ENCODE measurements at places on chromosomes 2 and 18.

GRCh38 chr2:51219468-51219867 lies 187.5 kb upstream of the NRXN1 start:
- DNase-seq: no peak

DNA sequence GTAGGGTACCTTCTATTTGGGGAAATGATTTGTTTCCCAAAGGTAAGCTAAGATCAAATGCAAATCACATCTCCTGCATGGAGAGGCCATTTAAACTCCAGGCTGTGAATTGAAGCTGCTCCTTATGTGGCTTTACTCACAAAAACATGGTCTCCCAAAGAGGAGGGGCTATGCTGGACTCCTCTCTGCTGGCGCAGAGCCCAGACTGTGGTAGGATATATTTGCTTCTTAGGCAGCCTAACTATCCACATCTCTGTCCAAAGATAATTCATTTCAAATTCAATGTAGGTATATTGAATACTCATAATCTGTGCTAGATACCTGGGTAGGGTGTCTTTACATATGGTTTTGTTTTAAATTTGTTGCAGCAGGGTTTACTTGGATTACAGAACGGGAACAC lies 358.5 kb downstream of the ALK start:
- DNase-seq: no peak

GRCh38 chr2:35080231-35080910 lies 1275.2 kb upstream of the CRIM1 start:
- no peak for DNase-seq

DNA sequence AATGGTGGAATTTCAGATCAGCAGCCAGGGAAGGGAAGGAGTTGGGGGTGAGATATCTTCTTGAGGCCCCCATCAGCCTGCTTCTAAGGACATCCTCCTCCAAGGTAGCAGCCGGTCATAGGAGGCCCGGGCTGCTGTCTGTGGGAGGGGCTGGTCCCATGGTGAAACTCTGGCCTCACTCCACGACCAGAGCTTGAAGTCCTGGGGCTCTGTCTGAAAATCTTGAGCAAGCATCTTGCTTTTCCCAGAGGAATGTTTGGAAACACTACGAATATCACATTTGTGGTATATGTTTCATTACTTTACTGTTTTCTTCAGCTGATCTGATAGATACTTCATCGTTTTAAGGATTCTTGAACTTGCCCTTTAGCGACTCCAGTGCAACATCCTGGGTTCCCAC lies 103.7 kb downstream of the CTAGE1 start:
- DNase-seq: no peak

DNA sequence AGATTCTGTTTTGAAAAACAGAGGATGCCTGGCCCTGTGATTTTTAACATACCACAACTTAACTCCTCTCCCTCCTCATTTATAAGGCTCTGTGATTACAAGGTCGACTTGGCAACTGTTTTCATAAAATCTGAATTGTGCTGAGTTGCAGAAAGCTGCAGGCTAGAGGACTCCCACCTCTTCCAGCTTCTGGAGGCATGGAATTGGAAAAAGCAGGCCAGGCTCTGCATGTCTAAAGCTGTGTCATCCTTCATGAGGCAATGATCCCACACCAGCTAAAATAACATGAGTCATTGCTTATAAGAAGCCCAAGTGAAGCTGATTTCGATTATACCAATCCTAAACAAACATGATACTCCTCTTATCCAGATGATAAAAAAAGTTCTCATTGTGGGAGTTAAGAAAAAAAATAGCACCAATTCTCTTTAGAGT lies 11.7 kb downstream of the ARHGAP28 start:
- DNase-seq: no peak

DNA sequence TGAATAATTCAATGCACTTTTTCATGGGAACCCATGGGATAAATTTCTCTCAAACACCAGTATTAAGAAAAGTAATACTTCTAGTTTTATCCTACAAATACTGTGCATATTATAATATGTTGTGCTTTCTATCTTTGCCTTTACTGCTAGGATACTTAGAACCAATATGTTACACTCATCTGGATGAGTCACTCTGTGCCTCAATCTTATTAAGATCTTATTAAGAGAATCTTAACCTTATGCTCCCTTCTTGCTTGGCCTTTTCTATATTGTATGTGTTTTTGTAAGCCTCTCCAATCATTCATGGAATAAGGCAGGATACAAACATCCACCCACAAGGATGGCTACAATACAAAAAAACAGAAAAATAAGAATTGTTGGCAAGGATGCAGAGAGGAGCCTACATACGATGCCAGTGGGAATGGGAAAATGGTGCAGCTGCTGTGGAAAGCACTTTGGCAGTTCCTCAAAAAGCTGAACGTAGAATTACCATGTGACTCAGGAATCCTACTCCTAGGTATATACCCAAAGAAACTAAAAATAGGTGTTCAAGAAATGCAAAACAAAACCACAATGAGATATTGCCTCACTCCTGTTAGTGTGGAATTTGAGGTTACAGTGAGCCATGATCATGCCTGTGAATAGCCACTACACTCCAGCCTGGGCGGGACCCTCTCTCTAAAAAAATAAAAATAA lies 10.7 kb upstream of the TWSG1 start:
- DNase-seq: no peak

DNA sequence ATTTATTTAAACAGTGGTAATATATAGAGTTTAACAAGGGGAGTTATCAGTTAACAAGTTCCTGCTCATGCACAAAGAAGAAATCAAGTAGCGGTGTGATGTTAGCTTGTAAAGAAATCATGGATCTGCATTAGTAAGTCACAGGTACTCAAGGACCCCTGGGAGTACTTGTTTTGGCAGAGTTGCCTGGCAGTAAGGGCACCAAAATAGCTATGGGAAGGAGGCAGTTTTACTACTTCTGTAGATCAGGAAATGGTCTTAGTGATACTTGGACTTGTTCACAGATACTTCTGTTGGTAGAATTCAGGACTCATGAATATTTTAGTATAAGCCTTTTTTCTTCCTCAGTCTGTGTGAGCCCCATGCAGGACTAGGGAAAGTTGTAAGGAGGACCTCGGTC lies 107.3 kb upstream of the IL1R2 start:
- DNase-seq: no peak

GRCh38 chr2:140650825-140651224 lies 1480.0 kb downstream of the LRP1B start:
- no peak for DNase-seq

All from CD4-positive, alpha-beta T cell treated with Interferon gamma for 1 hour (primary cell).